ENCODE measurements at places on chromosomes 12 and 14.

DNA sequence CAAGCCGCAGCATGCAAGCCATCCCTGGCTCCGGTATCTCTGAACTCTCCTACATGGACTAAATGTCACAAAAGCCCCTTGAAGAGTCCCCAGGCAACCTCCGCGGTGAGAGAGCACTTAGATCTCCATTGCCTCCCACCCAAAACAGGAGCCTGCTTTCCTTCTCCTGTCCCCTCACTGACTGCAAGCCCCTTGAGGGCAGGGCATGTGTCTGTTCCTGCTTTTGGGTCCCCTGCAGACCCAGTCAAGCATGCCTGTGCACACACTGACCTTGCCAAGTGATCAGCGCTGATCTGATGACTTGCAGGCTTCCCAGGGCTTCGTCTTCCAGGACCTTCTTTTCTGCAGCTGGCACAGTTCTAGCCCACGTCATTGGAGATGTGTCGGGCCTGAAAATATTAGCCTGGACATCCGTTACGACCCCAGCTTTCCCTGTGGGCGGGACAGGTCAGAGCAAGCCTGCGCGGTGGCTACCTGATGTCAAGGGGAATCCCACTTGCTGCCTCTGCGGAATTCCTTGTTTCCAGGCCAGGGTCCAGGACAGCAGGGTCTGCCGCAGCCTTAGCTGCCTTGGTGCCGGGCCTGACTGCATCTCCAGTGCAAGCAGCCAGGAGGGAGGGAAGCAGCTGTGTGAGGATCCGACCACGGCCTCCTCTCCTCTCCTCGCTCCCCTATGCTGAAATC lies 92.5 kb downstream of the FBXL14 start:
- DNase-seq, result no peak

- no peak for DNase-seq
Measured at GRCh38 chr12:50187084-50187900, 20.1 kb upstream of the CERS5 start.

DNA sequence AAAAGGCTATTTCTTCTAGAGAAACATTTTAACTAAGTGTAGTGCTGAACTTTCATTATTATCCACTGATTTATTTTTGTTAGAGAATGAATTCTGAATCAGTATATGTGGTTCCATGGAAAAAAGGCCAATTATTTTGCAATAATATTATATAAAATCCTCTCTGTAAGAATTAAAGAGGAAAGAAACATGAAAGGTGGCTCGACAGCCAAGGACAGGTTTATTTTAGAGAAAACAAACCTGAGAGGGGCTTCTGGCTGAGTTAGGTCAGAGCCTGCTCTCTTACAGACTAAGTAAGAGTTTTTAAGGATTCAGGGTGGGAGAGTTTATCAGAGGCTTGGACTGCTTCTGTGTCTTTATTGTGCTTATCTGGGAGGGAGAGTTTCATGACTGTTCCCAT lies 46.7 kb upstream of the GUCY2C start:
- no peak for DNase-seq

GRCh38 chr12:86729739-86730138 lies 473.5 kb upstream of the MGAT4C start:
- no peak for DNase-seq

DNA sequence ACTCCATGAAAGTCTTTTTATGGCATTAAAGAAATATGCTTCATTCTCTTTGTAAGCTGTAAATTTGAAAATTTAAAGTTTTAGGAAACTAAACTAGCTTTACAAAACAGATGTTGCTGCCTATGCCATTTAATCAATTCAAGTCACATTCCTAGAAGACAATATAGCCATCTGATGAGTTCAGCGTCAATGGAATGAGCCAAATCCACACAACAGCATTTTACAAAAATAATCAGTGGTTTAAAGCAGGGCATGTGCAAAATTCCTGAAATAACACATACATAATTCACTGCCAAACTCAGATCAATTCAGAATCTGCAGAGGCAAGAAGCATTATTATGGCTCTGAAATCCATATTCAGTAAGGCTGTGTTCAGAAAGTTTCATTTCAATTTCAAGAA lies 75.6 kb downstream of the MED13L start:
- no peak for DNase-seq

DNA sequence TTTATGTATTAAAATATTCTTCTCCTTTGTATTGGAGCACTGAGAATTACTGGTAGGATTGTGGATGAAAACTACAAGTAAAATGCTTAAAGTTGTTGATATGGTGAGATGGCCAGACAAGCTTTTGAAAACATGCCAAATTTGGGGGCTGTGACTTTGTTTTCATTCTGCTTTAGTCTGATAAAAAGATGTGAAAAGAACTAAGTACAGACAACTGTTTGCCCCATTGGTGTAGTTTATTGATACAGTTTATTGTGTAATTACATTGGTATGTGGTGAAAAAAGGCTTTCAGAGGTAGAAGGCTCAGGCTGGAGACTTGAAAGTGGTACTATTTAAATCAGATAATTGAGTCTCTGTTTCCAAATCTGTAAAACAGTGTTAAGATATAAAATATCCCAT lies 746.8 kb downstream of the DIO2 start:
- no peak for DNase-seq

- DNase-seq, result no peak
Measured at GRCh38 chr14:86217523-86217922, 687.6 kb downstream of the FLRT2 start.

- no peak for DNase-seq
Measured at GRCh38 chr14:65290830-65291229, 121.7 kb upstream of the FUT8 start.

GRCh38 chr14:72519543-72519942 lies 374.4 kb downstream of the DPF3 start:
- no peak for DNase-seq

DNA sequence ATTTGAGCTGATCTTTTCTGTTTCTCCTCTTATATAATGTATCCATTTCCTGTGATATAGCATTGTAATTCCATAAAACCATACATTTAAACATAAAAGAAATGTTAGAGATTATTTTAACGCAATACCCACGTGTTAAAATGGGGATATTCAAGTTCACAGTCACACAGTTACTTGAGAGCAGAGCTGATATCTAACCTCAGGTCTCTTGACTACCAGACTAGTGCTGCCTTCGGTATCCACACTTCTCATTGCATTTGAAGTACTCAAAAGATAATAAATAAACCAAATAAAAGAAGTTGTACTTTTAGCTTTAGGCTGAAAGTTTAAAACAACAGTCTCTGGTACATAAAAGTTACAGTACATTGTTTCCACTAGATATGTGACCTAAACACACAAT lies 2.9 kb downstream of the CLECL1 start:
- DNase-seq, result no peak

DNA sequence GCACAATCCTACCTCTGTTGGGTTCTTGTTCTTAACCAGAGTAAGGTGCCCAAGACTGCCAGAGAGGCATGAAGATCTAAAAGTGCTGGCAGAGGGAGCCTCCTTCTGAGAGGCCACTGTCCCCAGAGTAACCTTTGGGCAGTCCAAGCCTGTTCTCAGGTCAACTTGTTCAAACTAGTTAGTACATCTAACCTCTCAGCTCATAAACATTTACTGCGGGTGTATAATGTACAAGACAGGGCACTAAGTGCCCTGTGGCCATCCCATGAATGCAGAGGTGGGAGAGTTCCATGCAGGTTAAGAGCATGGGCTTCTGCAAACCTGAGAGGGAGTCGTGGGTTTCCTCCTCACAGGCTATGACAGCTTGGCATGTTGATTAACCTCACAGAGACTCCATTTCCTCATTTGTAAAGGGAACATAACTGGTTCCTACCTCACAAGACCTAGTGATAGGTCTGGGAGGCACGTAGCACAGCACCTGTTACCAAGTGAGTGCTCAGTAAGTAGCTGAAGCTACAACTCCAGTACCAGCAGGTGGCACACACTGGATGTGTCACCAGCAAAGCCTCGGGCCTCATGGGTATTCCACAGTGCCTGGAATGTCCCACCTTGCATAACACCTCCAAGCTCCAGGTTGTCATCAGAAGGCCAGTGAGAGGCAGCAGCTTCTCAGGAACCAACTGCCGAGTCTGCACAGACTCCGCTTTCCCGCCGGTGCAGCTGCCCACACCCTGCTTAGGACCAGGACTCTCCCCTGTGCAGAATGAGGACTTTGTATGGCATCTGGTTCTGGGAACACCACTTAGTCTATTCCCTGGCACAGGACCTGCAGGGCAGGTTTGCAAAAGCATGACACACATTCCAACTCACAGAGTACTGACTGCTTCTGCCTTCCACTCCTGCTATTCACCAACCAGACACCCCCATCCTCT lies 4.4 kb downstream of the VDR start:
- no peak for DNase-seq

DNA sequence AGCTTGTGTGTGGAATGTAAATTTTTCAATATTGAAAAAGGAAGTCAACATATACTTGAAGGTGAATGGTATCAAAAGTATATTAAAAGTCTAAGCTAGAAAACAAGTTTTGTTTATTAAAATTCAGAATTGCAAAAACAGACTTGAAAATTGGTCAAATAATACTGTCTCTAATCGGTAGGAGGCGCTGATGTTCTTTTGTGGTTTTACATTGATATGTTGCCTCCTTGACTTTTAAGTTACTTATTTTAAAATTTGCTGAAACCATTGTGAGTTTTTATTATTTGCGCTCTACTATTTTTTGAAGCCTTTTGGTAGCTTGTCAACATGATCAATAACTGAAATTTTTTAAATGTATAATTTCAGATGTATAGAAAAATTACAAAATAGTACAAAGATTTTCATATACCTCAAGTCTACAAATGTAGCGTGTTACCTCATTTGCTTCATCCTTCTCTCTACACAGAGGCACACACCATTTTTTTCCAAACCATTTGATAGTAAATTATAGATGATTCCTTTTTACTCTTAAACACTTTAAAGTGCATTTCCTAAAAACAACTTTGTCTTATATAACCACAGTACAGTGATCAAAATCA lies 6.9 kb downstream of the RTRAF start:
- DNase-seq, result no peak

DNA sequence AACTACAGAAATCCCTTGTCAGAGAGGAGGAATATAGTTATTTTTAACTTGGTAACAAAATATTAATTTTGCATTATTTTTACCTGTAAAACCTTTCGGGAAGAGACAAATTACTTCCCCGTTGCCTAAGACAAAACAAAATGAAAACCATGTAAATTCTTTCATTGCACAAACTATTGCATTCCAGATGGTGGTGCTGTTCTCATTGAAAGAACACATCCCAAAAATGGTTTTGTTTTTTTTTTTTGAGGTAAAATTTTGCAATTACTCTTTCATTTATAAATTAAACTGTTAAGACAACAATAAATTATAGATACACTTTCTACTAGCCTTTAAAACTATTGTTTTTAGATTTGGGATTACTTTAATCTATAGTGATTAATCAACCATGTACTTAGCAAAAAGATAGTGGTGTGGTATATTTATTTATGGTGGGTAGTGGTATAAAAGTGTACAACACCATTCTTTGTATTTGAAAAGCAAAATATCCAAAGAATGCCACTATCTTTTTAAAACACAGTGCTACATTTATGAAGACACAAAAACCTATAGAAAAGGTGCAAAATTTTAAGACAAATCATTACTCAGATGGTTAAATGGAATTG lies 115.5 kb downstream of the SLC38A1 start:
- peak; percentile 44 for DNase-seq

DNA sequence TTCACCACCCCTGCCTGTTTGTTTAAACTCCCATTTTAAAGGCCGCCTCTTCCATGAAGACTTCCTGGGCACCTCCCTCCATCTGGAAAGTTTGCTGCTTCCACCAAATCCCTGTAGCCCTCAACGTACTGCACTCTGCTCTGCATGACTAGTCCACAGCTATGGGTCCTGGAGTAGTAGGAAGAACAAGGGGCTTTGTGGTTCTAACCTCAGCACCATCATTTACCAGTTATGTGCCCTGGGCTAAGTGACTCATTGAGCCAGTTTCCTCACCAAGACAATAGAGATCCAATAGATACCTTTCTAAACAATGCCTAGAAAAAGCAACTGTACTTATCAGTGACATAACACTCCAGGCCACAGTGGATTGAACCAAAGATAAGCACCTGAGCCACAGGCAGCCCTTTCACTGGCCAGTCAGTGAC lies 8.5 kb upstream of the LTBP2 start:
- DNase-seq, result no peak

DNA sequence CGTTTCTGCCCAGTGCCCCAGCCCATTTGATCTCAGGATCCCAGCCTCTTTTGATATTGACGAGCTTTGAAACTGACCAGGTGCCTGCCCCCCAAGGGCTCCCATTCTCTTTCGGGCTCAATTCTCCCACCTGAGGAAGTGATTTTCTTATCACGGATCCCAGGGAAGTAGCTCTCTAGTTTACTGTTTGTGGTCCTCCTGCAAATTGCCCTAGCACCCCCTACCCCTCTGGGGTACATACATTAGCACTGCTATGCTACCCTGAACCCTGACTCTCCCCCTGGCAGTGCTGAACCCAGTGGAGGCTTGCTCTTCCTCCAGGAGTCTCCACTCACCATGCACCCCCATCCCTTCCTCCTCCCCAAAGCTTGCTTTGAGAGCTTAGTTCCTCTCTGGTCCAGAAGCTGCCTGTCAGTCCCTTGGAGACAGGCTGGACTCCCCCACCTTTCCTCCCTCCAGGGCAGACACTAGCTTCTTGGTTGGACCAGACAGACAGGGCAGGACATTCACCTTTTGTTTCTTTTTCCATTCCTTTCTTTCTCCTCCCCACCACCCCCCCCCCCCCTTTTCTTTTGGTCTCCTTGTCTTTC lies 4.4 kb upstream of the TBX3 start:
- no peak for DNase-seq

DNA sequence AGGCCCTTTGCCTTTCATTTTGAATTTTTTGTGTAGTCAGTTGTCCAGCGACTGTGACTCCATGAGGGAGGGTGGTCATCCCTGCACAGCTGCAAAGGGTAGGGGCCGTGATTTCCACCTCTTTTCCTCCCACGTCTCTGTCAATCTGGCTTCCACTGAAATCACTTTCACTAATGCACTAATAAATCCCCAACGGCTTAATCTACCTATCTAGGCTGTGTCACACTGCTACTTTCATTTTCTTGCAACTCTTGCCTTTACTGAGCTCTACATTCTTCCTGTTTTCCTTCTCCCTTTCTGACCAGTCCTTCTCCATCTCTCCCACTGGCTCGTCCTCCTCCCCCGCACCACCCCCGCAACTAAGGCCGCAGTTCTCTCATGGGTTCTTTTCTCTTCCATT lies 212.3 kb upstream of the FOXN3 start:
- no peak for DNase-seq

All from NCI-H1105 treated with DMSO at 0.1 percent for 48 hours (cell line).